Naive thymus-derived CD8-positive, alpha-beta T cell (primary cell): ENCODE measurements at places on chromosomes 16 and 17.

- no peak for DNase-seq
Observed at GRCh38 chr17:49986396-49987289, 8.4 kb downstream of the DLX3 start.

DNA sequence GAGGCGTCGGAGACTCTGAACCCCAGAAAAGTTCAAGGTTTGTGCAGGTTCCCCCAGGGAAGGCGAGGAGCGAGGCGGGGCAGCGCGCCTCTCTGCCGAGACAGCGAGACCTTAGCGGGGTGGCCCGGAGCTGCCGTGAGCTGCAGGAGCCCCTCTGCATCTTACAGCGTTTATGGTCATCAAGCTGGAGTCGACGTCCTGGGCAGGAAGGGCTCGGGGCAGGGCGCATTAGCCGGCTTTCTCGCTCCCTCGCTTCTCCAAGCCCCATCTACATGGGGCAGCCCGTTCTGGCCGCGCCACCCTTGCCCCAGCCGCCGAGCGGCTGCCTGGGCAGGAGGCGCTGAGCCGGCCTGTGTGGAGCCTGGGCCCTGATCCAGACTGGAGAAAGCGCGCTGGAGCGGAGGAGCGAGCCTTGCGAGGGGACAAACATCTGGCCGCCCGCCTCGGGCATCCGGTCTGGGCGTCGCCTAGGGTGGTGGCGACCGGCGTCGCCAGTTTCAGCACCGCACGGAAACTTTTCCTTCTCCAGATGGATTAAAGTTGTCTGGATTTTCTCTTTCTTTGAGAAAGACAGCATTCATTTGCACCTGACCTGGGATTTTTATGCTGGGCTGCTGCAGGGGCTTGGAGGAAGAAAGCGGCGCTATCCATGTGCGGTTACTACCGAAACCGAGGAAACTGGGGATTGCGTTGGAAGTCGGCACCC lies 750 bp downstream of the TMEM132E start:
- no peak for DNase-seq

GRCh38 chr17:64327201-64327930 lies 63.3 kb downstream of the PECAM1 start:
- no peak for DNase-seq

DNA sequence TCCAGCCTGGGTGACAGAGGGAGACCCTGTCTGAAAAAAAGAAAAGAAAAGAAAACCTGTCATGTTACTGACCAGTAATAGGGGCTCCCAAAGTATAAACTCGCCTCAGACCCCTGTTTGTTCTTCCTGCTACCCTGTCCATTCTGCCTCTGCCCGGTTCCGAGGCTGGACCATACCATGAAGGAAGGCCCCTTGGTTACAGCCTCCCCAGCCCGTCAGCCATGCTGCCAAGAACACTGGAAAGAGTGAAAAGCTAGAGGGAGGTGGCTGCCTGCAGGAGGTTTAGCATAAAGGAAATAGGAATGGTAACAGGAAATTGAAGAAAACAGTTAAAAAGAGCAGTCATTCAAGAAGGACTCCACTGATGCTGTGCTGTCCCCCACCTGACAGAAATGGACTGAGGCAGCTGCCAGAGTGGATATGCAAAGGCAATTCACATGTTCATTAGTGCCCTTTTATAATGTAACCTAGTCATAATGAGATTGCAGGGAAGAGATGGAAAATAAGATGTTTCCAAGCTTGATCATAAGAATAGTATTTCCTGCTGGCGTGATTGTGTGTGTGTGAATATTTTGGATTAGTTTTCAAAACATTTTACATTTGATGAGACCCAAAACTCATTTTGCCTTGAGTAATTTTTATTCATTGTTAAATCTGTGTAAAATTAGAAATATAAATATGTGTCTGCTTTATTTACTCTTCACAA lies 102.6 kb downstream of the GOSR1 start:
- DNase-seq = no peak

DNA sequence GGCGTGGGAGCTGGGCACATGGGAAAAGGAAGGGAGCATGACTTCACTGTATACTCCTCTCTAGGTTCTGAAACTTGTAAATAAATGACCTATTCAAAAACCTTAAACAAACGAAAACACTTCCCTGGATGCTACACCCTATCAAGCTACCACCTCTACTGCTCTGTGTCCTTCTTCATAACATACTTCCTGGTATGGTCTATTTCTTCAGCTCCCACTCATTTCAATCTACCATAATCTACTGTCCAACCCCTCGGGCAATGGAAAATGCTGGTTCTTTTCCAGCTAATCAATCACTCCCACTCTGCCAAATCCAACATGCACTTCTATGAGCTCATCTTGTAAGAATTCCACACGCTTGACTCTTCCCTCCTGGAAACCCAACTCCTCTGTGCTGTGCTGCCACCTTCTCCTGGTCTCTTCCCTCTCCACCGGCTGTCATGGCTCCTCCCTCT lies 42.4 kb downstream of the AMFR start:
- DNase-seq = no peak

DNA sequence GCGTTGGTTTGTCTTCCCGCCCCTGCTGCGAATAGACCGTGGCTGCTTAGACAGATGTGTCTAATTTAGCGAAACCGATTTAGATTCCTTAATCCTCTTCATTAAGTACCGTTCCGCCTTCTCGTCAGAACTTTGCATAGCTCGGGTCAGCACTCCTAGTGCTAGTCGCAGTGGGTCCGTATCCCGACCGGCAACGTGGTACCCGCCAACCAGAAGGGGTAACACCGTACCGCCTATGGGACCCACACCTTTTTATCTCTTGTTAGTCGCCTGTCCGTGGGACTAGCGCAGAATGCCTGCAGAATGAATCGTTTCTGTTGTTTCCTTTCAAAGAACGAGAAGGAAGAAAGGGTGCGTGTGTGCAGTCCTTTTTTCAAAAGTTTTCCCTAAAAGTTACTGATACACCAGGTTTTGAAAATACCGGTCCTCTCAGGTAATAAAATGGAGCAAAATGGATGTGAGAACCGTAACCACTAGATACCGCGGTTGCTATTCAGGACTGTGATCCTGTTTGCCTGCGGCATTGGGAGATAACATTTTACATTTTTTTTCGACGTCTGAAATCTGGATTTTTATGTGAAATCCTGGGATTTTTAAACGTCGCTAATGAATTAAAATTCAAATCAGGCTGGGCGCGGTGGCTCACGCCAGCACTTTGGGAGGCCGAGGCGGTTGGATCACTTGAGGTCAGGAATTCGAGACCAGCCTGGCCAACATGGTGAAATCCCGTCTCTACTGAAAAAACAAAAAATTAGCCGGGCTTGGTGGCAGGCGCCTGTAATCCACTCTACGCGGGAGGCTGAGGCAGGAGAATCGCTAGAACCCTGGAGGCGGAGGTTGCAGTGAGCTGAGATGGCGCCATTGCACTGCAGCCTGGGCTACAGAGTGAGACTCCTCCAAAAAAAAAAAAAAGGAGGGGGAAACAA lies 998 bp upstream of the SRSF1 start:
- no peak for DNase-seq

- DNase-seq = no peak
Observed at GRCh38 chr16:78462288-78463208, 363.1 kb downstream of the WWOX start.

DNA sequence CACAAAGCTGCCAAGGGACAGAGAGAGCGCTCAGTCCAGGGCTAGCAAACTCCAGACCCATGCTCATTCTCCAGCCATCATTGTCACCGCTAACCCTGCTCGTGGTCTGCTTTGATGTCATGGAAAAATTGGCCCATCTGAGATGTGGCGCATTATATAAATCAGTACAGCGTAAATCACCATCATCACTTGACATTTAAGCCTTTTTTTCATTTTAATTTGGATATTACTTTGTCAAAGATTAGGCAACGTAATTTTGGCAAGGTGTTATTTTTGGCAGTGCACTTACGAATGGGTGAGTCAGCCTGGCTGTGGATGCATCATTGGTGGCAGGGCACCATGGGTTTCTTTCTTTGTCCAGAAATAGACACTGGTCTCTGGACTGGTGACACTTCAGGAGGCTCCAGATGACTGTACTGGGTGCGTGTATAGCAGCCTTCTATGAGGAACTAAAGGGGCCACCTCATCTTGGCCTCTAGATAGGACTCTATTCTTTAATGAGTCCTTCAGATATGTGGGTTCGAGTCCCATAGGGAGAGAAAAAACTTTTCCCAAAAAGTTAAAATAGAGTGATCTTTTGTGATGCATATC lies 166.3 kb downstream of the MSI2 start:
- DNase-seq = no peak

- DNase-seq = peak; percentile 29
Observed at GRCh38 chr16:85750146-85750826, 610 bp downstream of the C16orf74 start.

DNA sequence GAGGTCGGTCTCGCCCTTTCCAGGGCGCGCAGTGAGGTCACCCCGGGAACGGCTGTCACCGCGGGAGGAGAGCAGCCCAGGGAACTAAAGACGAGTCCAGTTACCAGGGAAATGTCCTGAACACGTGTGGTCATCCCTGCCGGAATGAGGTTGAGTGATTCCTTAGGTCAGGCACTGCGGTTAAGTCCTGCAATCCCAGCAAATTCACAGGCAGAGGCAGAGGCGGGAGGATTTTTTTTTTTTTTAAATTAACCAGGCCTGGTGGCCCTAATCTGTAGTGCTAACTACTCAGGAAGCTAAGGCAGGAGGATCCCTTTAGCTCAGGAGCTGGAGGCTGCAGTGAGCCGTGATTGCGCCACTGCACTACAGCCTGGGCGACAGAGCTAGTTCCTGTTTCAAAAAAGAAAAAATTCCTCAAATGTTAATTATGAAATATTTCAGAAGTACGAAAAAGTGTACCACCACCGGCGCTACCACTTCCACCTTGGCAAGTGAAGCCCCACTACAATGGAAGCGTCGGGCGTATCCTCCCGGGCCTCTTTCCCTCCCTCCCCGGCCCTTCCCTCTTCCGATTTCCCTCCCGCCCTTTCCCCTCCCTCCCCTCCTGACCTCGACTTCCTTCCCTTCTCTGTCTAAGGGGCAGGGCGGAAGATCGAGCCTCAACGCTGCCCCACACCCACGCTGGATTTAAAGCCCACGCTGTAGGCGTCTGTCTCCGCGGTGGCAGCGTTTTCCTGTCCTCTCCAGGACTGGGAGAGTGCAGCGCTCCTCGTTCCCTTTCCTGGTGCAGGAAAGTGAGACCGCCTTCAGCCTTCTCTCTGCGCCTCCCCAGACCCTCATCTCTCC lies 27.3 kb downstream of the SLFN11 start:
- DNase-seq = peak; percentile 27
